ENCODE measurements at places on chromosomes 11 and 22.

DNA sequence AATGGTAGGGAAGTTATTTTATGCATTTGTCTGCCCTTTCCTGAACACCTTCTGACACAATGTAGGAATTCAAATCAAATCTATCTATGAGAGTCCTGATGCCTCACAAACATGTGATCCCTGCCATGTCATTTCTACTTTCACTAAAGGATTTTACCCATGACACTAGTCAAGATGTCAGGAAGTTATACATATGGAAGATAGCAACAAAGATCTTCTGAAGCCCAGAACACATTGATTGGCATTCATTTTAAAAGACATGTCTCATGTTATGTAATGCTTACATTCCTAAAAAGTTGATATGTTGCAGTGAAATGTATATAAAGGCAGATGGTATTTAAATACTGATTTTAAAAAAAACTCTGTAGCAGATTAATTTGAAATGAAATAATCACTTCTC is 61.5 kb downstream of the FAM76B start:
- no peak for DNase-seq

DNA sequence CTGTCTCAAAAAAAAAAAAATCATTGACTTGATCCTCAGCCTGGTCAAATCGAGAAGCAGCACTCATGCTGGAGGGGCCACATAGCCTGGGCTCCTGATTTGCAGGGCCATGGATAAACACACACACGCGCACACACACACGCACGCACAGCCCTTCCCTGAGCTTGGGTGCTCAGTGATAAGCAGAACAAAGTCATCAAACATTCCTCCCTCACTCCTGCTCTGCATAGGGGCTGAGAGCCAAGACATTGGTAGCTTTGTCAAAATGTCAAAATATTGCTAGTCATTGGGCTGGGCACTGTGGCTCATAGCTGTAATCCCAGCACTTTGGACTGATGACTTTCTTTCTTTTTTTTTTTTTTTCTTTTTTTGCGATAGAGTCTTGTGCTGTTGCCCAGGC is 34.0 kb upstream of the A4GALT start:
- no peak for DNase-seq

- no peak for DNase-seq
Observed at GRCh38 chr22:49850959-49851802, 2.5 kb upstream of the ZBED4 start.

GRCh38 chr22:28044546-28045173 is 125.6 kb upstream of the PITPNB start:
- no peak for DNase-seq

GRCh38 chr11:118319337-118319707 is 14.8 kb downstream of the CD3E start:
- DNase-seq = no peak

GRCh38 chr11:86143087-86144030 is 74.5 kb upstream of the PICALM start:
- no peak for DNase-seq

GRCh38 chr22:41505511-41506220 is 36.7 kb downstream of the ACO2 start:
- no peak for DNase-seq

GRCh38 chr22:47369431-47370015 is 607.1 kb downstream of the TBC1D22A start:
- DNase-seq = no peak

DNA sequence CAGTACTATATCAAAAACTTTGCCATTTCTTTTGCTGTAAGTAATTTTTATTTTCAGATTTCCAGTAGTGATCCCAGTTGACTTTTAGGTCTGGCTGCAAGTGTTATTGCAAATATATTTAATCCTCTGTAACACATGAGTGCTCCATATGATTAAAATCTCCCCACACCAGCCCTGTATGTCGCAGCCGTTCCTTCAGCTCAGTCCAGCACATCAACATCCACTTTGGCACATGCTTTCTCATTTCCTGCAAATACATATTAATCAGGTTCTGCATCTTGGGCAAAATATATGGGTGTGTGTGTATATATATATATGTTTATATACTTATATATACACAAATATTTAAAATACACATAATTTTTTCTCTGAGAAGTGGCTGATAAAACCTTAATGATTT is 919.5 kb downstream of the JRKL start:
- DNase-seq = no peak

DNA sequence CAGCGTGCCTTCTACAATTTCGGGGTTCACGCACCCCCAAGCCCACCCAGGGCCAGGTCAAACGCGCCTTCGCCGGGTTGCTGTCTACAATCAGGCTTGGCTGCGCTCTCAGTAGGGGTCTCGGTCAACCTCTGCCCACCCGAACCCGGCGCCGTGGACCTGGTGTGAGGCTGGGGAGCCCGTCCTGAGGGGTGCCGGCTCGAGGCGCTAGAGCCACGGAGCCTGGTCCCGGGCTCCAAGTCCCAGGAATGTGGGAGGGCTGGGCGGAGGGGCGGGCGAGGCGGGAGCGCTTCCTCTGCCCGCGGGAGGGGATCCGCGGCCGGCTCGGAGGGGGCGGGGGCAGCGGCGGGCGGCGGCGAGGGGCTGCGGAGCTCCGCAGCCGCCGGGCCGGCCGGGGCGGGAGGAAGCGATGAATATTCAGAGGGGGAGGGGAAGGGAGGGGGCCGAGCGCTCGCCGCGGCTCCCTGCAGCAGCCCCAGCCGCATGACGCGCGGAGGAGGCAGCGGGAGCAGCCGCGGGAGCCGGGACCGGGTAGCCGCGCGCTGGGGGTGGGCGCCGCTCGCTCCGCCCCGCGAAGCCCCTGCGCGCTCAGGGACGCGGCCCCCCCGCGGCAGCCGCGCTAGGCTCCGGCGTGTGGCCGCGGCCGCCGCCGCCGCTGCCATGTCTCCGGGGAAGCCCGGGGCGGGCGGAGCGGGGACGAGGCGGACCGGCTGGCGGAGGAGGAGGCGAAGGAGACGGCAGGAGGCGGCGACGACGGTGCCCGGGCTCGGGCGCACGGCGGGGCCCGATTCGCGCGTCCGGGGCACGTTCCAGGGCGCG is at the start of gene PTPRJ:
Gene PTPRJ (plus strand): TSS at position 472 of the 819 bp plus-strand sequence. CDS start 354 bp downstream, outside the sequence.
- no peak for DNase-seq

- DNase-seq = no peak
Observed at GRCh38 chr11:48154151-48154550, 62.5 kb upstream of the OR4B1 start.

DNA sequence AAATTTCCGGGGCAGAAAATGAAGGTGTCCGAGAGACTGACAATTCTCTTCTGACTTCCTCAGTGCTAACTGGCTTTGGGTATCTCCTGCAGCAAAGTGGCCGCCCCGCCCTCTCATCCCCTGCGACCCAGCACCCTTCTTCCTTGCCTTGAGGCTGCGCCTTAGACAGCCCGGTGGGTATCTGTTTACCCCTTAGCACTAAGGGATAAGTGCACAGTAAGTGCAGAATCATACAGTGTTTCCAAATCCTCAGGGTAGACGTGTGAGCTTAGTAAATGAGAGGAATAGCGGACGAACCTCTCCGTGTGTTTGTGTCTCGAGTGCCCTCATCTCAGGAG is 368 bp upstream of the CHORDC1 start:
- DNase-seq = no peak

- DNase-seq = no peak
Observed at GRCh38 chr11:2175659-2176058, 4.0 kb upstream of the TH start.
